Coronary artery (tissue), 2 donors: ENCODE measurements at places on chromosomes 11 and 22.

- no peak for DNase-seq
These were observed 169.4 kb downstream of the WT1 start for GRCh38 chr11:32265911-32266310.

GRCh38 chr22:49807780-49808708 lies 19.6 kb downstream of the BRD1 start:
- DNase-seq: no peak

DNA sequence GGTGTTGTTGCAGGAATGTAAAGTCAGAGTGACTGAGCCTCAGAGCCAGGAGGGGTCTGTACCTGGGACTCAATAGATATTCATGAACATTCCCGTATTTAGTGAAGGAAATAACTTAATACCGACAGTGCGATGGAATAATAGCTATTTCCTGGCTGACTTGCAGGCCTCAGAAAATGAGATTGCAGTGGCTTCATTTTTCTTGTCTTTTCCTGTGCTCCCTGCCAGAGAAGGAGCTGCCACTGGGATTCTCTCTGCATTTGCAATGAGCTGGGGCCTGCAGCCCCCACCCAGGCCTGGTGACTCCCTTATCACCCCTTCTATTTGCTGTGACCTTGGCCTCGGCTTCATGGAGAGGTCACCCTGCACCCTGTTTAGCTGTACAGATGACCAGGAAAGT lies 173.4 kb downstream of the MIAT start:
- no peak for DNase-seq

DNA sequence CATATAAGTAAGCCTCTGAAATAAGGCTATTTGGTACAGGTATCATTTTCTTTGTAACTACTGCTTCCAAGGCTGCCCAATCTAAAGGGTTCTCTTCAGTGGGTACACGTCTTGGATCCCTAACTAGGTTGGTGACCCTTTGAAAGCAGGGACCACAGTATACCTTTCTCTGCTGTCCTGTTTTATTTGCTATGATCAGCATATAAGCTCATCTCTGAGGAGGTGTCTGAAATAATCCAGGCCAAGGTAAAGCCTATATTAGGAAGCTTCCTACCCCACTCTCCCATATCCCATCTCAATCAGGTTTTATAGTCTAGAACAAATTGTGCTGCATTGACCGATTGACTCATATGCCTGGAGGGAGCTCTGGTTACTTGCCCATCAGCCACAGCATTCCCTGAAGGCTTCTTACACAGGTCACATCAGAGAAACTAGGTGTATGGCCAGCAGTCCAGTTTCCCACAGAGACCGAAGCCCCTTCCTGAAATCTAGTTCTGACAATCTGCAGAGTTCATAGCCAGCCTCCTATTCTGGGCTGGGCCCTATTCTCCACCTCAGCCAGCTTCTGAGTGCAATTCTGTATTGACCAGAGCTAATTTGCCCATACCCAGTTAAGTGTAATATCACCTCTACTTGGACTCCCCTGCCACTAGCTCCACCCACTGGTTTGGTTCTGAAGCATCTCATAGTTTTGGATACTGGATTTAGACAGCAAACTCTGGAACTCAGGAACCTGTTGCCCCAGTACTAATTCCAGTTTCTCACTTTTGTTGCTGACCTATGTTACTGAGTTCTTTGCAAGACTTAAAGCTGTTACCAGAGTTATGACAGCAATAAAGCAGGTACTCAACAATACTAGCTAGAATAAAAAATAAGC lies 62.1 kb upstream of the ARHGAP20 start:
- DNase-seq: no peak

GRCh38 chr11:130159657-130160497 lies at the start of gene ST14:
ST14 (plus strand) TSS chr11:130159782; CDS start chr11:130159980, 198 bp downstream.
- no peak for DNase-seq
